NCI-H510A (cell line): ENCODE measurements at places on chromosomes 2 and 18.

DNA sequence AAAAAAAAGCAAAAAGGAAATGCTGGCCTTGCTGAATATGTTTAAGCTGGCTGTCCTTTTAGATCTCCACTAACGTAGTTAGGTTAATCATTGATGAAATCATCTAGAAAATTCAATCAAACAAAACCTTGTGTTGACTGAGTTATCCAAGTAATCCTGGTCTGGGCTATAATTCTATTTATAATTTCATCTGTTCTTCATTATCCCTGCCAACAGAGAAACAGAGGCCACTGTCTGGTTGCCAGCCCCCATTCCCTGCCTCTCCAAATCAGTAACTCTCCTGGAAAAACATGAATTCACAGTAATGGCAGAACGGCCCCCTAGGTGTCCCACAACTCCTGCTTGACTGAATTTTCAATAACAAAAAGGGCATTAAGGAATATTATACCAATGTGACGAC, 24.6 kb downstream of the DOCK10 start:
- no peak for DNase-seq

DNA sequence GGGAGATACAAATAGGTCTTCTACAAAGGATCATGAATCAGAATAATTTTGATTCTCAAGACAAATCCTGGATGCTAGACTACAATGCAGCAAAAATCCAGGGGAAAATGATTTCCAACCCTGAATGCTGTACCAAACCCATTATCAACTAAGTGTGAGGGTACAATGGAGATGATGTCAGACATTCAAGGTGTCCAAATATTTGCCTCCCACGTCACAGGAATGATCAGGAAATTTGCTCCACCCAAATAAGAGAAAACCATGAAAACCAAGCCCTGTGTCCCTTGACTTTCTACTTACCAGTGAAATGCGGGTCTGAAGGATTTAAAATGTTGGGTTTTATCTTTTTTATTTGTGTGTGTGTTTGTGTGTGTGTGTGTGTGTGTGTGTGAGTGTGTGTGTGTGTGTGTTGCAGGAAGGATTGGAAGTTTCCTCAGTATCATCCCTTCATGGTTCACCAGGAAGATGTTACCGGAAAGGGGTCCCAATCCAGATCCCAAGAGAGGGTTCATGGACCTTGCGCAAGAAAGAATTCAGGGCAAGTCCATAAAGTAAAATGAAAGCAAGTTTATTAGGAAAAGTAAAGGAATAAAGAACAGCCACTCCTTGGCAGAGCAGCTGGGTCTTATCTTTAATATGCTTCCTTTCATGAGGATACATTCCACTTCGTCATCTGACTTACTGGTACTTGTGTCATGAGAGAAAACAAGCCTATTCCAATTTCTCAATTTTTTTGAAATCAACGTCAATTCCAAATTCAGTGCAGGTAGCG, 61.1 kb upstream of the ID2 start:
- no peak for DNase-seq

DNA sequence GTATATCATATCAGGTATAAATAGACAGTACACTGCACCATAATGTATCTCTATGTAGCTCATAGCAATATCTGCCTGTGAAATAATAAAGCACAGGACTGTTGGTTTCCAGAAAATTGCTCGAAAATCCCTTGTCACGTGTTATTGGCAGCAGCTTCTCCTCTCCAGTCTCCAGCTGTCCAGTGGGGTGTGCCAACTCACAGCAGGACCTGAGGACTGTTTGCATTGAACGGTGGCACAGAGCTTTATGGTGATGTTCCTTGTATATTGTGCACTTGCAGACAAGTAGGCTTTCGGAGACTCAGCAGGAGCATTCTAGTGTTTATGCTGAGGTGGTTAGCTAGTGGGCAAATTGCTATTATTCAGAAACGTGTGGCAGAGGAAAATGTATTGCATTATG, 182.2 kb upstream of the ATP5MC3 start:
- DNase-seq: no peak

DNA sequence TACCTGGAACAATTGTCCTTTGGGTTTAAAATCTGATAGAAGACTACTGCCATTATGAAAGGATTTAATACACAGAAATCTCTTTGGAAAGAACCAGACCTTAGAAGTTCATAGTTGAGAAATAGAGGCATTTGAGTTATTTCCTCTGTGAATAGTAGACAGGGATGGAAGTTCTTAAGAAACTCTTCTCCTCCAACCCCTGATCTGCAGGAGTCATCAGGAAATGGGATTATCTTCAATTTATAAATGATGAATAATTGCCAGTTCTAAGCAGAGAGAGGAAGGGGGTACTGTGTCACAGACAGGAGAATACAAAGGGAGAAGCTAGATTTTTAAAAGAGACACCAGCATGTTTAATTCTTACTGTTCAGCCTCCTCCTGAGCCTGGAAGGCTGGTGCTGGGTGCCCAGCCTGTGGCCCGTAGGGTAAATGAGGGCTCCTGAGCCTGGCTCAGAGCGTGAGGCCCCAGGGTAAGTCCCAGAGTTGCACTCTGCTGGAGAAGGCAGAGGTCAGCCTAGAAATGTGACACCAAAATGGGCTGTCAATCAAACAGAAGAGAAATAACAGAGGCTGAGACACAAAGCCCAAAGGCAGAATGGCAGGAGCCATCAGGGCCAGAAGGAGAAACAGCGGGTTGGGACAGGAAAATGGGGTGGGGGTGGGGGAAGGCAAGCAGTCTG, 58.2 kb upstream of the PKDCC start:
- DNase-seq: no peak

- no peak for DNase-seq
These were observed 110.5 kb upstream of the DPP10 start for GRCh38 chr2:114331934-114332333.

DNA sequence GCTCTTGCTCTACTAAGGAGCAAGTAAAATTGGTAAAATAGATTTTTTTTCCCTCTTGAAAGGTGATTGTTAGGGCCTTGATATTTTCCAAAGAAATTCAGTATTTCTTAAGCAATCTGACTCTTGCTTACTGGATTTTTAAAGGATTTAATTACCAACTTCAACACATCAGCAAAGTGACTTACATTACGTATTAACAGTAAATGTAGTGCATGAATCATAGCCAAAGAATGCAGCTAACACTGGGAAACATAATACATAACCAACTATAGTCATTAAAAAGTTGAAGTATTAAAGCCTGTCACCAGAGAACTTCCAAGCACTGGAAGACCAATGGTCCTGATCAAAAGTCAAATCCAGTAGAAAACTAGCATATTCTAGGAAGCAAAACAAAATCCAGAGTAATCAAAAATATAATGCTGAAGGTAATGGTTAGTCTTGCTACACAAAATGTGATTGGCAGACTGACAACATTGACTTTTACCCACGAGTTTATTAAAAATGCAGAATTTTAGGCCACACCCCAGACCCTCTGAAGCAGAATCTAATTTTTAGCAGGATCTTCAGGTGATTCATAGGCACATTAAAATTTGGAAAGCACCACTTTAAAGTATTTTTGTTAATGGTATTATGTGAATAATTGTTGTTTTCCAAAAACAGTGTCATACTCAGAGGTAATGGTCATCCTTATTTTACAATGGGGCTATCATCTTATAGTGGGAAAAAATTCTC, 31.8 kb upstream of the CAVIN2 start:
- no peak for DNase-seq

DNA sequence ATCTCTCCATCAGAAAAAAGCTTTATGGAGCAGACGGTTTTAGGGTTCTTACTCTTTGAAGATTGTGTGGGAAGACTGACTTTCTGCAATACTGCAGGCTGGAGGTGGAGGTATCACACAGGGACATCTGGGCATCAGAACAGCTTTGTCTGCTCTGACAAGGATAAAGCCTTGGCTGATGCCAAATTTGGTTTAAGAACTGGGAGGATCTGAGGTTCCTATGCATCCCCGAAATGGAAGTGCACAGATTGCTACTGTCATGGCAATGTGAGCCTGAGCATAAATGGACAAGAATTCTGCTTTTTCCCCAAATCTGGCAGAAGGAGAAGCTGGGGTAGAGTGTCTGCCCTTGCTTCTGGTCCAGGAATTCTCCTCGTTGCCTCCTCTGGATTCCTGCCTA, 424.3 kb downstream of the SLC4A3 start:
- no peak for DNase-seq

- no peak for DNase-seq
These were observed 99.0 kb upstream of the MCFD2 start for GRCh38 chr2:47014564-47015051.

- no peak for DNase-seq
These were observed 20.1 kb upstream of the ROCK1 start for GRCh38 chr18:21131698-21132227.

GRCh38 chr18:46051731-46052461, 20.2 kb downstream of the PSTPIP2 start:
- DNase-seq: no peak

- no peak for DNase-seq
These were observed 16.7 kb downstream of the ZNF638 start for GRCh38 chr2:71348302-71348701.

DNA sequence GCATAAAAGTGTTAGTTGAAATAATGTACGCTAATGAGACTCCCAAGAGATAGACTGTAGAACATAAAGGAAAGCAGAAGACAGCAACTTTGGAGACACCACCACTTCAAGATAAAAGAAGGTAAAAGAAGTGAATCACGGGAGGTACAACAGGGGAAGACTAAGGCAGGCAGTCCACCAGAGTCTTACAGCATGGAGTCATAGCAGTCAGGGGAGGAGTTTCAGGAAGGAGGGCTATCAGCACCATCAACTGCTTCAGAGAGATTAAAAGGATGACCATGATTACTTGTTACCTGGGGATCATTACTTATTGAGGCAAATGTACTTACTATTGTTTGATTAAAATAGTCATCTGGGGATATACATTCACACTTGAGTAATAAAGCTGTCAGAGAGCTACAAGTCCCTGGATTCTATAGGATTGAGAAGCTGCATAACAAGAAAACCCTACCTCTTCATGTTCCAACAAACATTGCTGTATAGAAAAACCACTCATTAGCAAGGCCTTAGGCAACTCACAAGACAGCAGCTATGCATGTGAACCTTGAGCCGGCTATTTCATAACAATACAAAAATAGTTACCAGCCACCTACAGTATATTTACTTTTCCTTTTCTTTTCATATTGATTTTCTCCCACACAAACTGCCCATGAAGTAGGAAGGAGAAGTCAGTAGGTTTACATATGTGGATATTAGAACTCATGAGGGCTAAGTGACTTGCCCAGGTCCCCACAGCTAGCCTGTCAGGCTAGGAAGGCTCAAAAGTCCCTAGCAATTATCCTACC, 101.7 kb downstream of the PDE11A start:
- no peak for DNase-seq

- no peak for DNase-seq
These were observed 116.4 kb upstream of the NYAP2 start for GRCh38 chr2:225282858-225283710.

DNA sequence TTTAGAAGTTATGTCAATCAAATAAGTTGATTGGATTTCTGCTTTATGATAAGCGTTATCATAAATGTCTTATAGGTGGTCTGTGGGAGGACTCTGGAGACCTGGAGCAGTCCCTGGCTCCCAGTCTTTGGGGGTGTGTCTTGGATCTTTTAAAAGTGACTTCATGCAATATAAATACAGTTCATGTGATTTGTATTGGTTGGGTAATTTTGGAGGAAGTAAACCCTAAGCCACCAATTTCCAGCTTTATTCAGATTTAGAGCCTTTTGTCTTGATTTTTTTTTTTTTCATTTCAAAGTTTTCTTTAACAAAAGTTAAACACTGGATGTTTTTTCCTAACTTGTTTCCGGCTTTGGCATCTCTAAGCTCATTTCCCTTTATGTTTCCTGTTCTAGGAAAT, 68.8 kb downstream of the MAP4K4 start:
- no peak for DNase-seq

GRCh38 chr2:65264821-65265670, 37.4 kb downstream of the ACTR2 start:
- no peak for DNase-seq

DNA sequence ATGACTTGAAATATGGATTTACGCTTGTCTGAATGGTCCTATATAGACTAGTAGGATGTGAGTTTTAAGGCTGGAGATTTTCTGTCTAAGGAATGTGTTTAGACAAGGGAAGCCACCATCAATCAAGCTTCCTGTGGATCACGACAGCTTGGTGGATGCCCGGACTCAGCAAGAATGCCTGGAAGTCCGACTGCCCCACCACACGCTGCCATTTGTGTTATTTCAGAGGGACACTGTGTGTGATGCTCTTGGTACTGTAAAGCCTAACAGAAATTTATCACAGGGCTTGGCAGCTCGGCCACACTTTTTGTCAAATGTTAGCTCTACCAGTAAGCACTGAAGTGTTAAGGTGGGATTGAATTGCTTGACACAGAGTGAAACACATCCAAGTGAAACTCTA, 127.1 kb upstream of the CDH7 start:
- DNase-seq: no peak

DNA sequence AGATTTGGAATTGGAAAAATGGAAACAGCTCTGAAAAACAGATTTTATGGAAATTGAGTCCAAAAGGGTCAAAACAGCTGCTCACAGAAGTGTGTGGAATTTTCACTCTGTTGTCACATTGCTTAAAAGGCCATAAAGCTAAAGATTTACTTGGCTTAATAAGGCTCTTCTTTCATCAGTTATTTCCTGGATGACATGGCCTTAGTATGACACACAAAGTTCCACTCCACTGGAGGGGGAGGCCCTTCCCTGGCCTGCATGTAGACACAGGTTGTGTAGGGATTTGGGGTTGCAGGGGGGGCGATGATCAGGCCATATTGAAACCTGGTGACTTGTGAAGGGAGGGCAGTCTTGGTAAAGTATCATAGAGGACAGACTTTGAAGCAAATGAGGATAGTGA, 34.0 kb downstream of the TMEM185B start:
- DNase-seq: no peak

DNA sequence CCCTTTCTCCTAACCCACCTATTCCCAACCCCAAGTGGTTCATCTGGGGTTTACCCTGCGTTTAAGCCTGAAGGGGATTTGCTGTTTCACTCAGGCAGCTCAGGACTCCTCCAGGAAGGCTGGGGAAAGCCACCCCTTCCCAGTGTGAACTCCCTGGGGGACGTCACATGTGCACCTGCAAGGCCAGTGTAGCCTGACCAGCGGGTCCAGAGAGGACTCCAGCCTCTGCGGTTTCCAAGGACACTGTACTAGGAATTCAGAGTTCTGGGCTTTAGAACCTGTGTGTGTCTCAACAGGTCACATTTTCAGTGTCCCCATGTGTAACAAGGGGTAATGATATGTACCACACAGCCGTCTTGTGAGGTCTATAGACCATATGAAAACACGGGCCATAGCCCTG, 17.9 kb downstream of the EHD3 start:
- no peak for DNase-seq

- DNase-seq: no peak
These were observed 38.9 kb downstream of the THAP4 start for GRCh38 chr2:241598061-241598460.

GRCh38 chr2:48423376-48423775, 106.6 kb upstream of the STON1 start:
- no peak for DNase-seq

DNA sequence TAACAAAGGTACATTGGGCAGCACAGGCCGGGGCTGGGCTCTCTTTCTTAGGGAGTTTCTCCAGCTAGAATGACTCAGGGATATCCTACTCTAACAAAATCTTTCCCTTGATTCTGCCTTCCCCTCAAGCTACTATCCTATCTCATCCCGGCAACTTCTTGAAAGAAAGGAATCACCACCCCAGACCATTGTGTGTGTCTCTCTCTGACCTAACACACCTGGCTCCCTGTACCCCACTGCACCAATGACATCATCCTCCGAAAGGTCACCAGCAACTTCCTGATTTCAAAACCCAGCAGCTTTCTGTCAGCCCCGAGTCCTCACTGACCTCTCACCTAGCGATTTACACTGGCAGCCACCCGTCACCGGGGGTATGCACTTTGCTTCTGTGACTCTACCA, 72.1 kb upstream of the MAP4K4 start:
- DNase-seq: no peak
